ENCODE measurements at places on chromosomes 4 and X.

- no peak for DNase-seq
These were observed 148.7 kb upstream of the RASGEF1B start for GRCh38 chr4:81620442-81620841.

DNA sequence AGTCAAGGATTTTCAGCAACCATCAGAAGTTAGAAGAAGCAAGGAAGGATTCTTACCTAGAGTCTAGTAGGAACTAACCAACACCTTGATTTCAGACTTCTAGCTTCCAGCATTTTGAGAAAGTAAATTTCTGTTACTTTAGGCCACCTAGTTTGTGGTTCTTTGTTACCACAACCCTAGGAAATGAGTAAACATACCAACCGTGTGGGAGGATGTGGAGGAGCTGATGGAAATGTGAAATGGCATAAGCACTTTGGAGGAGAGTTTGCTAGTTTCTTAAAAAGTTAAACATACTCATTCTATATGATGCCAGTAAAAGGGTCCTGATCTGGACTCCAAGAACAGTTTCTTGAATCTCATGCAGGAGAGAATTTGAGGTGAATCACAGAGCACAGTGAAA, 679.4 kb downstream of the PDHA2 start:
- DNase-seq: no peak

DNA sequence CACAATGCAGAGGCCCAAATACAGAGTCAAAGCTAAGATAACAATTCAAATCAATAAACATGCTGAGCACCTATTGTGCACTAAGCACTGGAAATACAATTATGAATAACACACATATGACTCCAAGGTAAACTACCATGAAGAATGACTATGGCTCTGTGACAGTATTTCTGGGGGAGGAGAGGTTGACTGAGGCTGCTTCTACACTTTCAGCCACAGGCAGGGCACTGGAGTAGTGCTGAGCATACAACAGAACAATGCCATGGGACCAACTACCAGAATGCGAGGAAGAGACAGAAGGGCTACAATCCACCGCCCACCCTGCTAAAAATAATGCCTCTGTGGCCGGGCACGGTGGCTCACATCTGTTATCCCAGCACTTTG, 13.7 kb downstream of the TEC start:
- no peak for DNase-seq

DNA sequence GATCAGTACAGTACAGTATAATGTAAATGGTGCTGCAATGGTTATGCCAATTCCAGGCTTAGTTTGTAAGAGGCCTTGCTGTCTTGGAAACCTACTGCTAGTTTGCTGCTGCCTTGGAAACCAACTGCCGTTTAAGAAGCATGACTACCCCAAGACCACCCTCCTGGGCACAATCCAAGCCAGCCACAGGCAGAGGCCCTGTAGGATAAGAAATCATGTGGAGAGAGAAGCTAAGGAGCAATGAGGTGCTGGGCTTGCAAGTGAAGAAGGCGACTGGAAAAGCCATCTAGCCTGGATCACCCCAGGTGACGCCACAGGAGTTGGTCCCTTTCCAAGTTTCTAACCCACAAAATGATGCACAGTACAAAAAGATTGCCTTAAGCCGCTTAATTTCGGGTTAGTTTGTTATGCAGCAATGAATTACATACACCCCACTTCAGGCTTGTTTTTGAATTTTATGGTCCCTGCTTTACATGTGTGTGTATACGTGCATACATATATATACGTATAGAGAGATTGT, 16.9 kb downstream of the ZFP42 start:
- DNase-seq: no peak

GRCh38 chr4:112865443-112865842, 184.0 kb upstream of the ANK2 start:
- DNase-seq: no peak

- DNase-seq: no peak
These were observed 164.1 kb upstream of the FAT1 start for GRCh38 chr4:186887752-186888151.

DNA sequence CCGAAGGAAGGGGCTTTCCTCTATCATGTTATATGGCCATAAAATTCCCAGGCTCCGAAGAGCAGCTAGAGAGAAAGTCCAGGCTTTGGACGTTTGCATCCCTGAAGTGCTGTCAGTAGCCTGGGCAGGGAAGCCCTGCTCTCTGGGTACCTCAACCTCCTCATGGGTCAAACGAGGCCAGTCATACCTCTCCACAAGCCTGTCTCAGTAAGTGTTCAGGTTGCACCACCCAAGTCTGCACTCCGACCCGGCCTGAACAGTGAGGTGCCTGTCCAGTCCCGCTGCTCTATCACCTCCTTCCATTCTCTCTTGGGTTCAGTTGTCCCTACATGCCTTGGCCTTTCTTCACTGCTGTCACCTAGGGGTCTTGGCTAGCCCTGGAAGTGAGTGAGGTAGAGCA, 78.9 kb downstream of the STARD8 start:
- no peak for DNase-seq

DNA sequence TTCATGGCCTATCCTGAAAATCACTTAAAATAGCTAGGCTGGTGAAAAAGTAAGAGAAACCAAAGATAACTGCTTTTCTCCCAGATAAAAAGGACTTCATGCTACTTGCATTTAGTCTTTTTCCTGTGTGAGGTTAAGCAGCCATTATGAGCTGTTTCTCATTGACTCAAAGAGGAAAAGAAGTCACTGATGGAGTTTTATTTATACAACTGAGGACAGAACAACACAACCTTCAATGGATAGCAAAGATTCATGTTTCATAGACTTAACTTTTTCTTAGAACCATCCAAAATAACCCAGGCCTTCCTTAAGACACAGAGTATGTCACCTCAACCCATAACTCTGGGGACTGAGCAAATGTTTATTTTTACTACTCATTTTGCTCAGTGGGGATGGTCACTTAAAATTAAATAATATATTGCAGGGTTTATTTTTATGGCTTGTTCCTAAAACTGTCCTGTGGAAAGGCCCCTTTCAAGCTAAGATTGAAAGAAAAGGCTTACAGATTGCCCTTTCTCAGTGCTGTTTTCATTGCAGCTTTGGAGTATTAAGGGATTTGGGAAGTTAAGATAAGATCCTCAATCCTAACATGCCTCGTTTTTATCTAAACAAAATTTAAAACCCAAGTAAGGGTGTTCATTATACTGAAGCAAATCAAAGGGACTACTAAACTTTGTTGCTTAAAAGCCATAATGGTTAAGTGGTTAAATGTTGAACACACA, 252.6 kb upstream of the MAD2L1 start:
- no peak for DNase-seq

- no peak for DNase-seq
These were observed 88.0 kb downstream of the ARSF start for GRCh38 chrX:3129256-3129655.

Measured in GOT3 (cell line).